ENCODE measurements at places on chromosomes 13 and 19. TPM values are rescaled to one million over a fixed set of nuclear protein-coding genes. Genes with fewer than 3 reads are reported as not detected.
A peak's percentile ranks its signal among the peaks of the same experiment; 100 is the strongest.

VAV1 gene
- 0.29 TPM for total RNA-seq

SGCG gene
- not detected for total RNA-seq

EDNRB gene
- 63.5 TPM for total RNA-seq

PABPC3 gene
- 0.15 TPM for total RNA-seq

PROZ gene
- not detected for total RNA-seq

UHRF1 gene
- total RNA-seq, result 0.46 TPM

CNN2 gene
- total RNA-seq, result 186 TPM

NCAN gene
- total RNA-seq, result 0.21 TPM

NLRP5 gene
- not detected for total RNA-seq

DAND5 gene
- not detected for total RNA-seq

CACNG6 gene
- not detected for total RNA-seq

SHC2 gene
- 2.9 TPM for total RNA-seq

DNA sequence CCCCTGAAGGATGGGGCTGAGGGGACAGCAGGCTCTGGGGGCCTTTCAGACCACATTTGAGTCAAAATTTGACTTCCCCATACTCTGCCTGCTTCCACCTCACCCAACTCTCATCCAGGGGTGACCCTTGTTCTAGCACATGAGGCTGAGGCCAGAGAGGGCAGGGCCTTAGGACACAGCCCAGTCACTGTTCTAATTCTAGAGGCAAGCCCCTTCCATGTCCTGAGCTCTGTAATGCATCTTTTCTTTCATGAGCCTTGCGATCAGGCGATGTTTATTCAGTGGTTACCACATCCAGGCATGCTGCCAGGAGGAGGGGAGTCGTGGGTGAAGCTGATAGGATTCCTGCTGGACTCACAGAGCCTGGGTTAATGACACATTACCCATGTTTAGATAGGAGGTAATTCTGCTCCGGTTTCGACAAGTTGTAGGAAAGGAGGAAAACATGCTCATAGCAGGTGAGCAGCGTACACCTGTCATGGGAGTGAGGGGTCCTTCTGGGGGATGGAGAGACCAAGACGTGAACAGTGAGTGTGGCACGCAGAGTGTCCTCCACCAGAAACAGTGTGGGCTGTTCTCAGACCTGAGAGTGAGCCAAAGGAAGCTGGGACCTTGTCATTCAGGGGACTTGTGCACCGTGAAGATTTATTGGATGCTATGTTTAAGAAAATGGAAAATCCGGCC, 9.3 kb downstream of the RPS9 start:
- peak; percentile 83 for DNase-seq
- no peak overlapping the region for H3K4me3 ChIP-seq
- no peaks in the 10 kb centered on the region for H3K27me3 ChIP-seq
- H3K4me1 ChIP-seq, result peaks cover 10% of the 10 kb centered on the region
- H3K27ac ChIP-seq, result peak overlapping the region; percentile 74
- H3K36me3 ChIP-seq, result no peaks in the 10 kb centered on the region

DNA sequence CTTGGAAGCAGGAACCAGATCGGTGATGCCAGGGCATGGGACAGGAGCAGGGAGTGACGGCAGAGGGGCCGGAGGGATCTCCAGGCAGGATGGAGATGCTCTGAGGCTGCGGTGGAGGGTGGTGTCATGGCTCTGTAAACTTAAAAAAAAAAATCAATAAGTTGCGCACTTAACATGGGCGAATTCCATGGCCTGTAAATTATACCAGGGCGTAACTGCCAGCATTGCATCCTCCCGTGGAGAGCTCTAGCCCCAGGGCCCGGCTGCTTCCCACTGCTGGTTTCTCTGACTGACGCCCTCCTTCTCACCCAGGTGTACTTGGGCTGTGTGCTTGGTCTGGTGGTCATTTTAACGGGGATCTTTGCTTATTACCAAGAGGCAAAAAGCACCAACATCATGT, 8.7 kb downstream of the ATP12A start:
- no peak overlapping the region for H3K4me3 ChIP-seq
- H3K36me3 ChIP-seq, result no peaks in the 10 kb centered on the region
- DNase-seq, result no peak
- H3K27me3 ChIP-seq, result no peaks in the 10 kb centered on the region
- H3K4me1 ChIP-seq, result no peaks in the 10 kb centered on the region
- H3K27ac ChIP-seq, result no peak overlapping the region

DNA sequence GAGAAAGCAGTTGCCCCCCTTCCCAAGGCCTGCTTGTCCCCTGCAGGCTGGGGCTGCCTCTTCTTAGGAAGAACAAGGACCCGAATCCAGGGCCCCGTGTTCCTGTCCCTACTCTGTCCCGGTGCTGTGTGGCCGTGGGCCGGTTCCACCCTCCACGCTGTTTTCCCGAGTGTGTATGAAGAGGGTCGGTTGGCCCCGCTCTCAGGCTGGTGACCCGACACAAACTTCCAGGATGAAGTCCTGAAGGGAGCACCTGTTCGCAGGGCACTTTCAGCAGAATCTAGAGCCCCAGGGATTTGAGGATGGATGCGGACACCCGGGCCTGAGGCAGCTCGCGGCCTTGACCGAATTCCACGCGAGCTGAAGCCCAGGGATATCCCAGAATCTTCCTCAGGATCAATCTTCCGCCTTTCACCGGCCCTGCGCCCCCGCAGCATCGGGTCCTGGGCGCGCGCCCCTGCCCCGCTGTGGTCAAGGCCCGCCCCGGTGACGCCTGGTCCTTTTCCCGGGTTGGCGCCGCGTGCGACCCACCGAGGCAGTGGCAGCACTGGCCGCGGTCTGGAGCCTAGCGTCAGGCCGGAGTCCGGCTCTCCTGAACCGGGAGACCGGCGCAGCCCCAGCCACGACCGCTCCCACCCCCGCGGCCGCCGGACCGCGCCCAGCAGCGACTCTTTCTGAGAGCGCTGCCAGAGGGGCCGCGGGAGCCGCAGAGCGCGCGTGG, 528 bp upstream of the CHST8 start:
- H3K27ac ChIP-seq, result no peak overlapping the region
- H3K4me3 ChIP-seq, result no peak overlapping the region
- H3K4me1 ChIP-seq, result peaks cover 10% of the 10 kb centered on the region

GRCh38 chr19:18771328-18772242, 19.5 kb downstream of the COMP start:
- no peaks in the 10 kb centered on the region for H3K36me3 ChIP-seq
- no peak overlapping the region for H3K4me3 ChIP-seq
- no peaks in the 10 kb centered on the region for H3K4me1 ChIP-seq
- no peak for DNase-seq
- H3K27me3 ChIP-seq, result no peaks in the 10 kb centered on the region

DNA sequence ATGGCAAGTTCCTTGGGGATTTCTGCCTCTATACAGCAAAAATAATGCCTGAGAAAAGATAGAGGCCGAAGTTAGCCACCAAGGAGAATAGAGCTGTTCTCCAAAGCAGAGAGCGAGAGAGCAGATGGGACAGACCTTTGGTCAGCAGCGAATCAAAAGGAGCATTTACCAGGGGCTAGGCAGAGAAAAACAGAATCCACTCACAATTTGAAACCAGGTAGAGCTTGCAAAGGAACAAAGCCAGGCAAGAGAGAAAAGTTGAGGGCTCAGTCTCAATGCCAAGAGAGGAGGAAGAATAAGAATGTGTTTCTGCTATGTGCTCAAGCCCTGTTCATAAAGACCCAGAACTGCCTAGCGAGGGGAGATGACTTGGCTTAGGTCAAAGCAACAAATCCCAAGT, 112.8 kb downstream of the DCT start:
- DNase-seq, result no peak

DNA sequence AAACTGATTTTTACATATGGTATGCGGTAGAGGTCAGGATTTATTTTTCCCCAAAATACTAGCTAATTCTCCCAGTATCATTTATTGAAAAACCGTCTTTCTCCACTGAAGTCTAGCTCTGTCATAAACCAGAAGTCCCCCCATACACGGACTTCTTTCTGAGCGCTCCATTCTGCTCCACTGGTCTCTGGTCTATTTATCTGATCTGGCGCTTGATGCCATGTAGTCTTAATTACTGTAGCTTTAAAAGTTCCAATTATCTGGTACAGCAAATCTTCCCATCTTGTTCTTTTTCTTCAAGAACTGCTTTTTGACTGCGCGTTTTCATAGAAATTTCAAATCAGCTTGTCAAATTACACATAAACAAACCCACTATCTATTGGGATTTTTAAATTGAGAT, 13.7 kb downstream of the DCUN1D2 start:
- no peaks in the 10 kb centered on the region for H3K4me1 ChIP-seq
- DNase-seq, result no peak
- H3K27ac ChIP-seq, result no peak overlapping the region
- H3K36me3 ChIP-seq, result no peaks in the 10 kb centered on the region

DNA sequence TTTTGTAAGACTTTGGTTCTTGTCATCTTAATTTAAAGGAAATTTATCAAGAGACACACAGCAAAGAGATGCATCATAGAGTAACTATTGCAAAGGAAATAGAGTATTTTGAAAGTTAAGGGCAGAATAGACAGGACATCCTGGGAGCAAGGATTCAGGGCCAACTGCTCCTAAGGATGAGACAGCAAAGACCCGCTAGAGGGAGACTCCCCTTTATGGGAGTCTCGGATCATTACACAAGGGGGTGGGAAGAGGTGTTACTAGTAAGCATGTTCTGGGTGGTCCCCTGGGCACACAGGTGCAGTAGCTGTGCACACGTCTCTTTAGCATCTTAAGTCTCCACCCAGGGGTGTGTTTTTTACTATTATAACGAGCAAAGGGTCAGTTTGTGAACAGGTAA, 9.6 kb downstream of the ZSCAN5C start:
- DNase-seq, result no peak
- no peaks in the 10 kb centered on the region for H3K36me3 ChIP-seq
- H3K4me1 ChIP-seq, result no peaks in the 10 kb centered on the region
- H3K4me3 ChIP-seq, result no peak overlapping the region
- no peak overlapping the region for H3K27ac ChIP-seq
- no peaks in the 10 kb centered on the region for H3K27me3 ChIP-seq

- no peak for DNase-seq
- H3K27me3 ChIP-seq, result no peaks in the 10 kb centered on the region
- H3K36me3 ChIP-seq, result no peaks in the 10 kb centered on the region
- no peaks in the 10 kb centered on the region for H3K4me1 ChIP-seq
- no peak overlapping the region for H3K27ac ChIP-seq
These were observed 364 bp downstream of the CKM start for GRCh38 chr19:45322311-45322710.

- peaks cover 23% of the 10 kb centered on the region for H3K4me1 ChIP-seq
- peak overlapping the region; percentile 50 for H3K4me3 ChIP-seq
- no peak for DNase-seq
- peak overlapping the region; percentile 27 for H3K27ac ChIP-seq
- H3K27me3 ChIP-seq, result no peaks in the 10 kb centered on the region
These were observed 703 bp downstream of the KLF16 start for GRCh38 chr19:1862424-1863327.

DNA sequence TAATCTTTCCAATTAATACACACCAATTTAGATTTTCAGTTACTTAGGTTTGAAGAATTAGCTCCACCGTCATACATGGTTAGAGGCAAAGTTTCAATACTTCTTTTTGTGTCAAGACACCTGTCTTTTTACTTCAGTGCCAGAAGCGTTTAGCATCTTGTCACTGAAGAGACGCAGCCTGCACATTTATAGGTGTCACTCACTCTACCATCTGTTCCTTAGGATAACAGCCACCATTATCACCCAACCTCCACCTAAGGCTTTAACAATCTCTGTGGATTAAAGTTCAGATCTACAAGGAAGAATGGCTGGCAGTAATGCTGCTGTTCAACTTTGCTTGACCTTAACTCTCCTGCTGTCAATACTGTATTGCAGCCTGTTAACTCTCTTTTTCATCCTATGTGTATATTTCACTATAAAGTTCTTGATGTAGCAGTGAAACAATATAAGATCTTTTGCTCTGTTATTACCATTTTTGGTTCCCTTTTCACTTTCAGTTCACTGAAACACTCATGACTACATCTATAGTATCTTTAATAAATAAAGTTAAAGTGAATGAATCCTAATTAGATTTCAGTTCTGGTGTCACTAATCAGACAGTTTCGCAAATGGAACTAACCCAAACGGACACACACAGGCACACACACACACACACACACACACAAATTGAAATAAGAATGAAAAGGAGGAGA, 435.6 kb downstream of the PCDH9 start:
- no peak for DNase-seq
- no peaks in the 10 kb centered on the region for H3K36me3 ChIP-seq
- H3K27ac ChIP-seq, result no peak overlapping the region

- no peaks in the 10 kb centered on the region for H3K27me3 ChIP-seq
- DNase-seq, result no peak
These were observed 134.4 kb upstream of the TSC22D1 start for GRCh38 chr13:44710576-44710975.

DNA sequence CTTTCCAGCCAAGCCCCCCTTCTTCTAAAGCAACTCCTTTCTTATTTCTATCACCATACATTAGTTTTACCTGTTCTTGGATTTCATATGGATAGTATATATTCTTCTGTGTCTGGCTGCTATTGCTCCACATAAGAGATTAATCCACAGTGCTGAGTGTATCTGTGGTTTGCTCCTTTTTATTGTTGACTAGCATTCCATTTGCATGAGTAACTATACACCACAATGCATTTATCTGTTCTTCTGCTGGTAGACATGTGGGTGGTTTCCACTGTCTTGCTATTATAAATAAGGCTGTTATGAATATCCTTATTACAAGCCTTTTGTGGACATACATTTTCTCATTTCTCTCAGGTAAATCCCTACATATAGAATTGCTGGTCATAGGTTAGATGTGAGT, 138.2 kb downstream of the SLC7A1 start:
- H3K36me3 ChIP-seq, result no peaks in the 10 kb centered on the region
- peak overlapping the region; percentile 59 for H3K27ac ChIP-seq
- H3K4me1 ChIP-seq, result no peaks in the 10 kb centered on the region
- no peak for DNase-seq
- no peaks in the 10 kb centered on the region for H3K27me3 ChIP-seq
- no peak overlapping the region for H3K4me3 ChIP-seq

DNA sequence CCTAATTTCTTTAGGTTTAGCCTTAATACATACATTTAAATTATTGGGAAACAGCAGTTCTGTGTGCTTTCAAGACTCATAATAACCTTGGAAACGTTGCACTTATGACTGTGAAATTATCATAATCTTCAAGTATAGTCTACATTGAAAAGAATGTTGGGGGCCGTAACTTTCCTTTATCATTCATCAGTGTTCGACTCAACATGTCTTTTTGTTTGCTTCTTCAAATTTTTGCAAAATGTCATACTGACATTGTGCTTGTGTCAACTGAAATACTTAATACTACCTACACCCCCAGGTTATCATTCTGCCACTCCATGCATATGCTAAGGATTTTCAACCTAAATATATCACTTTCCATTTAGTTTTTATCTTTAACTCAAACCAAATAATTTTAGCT, 1562.9 kb downstream of the OLFM4 start:
- H3K27ac ChIP-seq, result no peak overlapping the region
- DNase-seq, result no peak
- H3K4me1 ChIP-seq, result no peaks in the 10 kb centered on the region
- no peak overlapping the region for H3K4me3 ChIP-seq
- no peaks in the 10 kb centered on the region for H3K27me3 ChIP-seq
- H3K36me3 ChIP-seq, result no peaks in the 10 kb centered on the region

DNA sequence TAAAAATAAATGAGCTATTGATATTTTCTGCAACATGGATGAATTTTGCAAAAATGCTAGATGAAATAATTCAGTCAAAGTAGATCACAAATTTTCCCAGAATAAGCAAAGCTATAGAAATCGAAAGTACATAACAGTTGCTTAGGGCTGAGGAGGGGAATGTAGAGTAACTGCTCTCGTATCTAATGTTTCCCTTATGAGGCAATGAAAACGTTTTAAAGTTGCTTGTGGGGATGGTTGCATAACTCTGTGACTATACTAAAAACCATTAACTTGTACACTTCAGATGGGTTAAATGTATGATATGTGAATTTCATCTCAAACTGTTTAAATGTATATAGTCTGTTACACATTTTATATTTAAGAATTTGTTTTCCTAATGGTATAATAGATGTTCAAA, 231.7 kb downstream of the GGACT start:
- H3K4me3 ChIP-seq, result no peak overlapping the region
- no peaks in the 10 kb centered on the region for H3K27me3 ChIP-seq
- H3K4me1 ChIP-seq, result no peaks in the 10 kb centered on the region
- no peaks in the 10 kb centered on the region for H3K36me3 ChIP-seq
- H3K27ac ChIP-seq, result no peak overlapping the region
- DNase-seq, result no peak
